T-cell (primary cell): ENCODE measurements at places on chromosomes 3 and 15. TPM values are rescaled to one million over a fixed set of nuclear protein-coding genes. Genes with fewer than 3 reads are reported as not detected.
A peak's percentile ranks its signal among the peaks of the same experiment; 100 is the strongest.

Gene CLDN16
- total RNA-seq: not detected

DNA sequence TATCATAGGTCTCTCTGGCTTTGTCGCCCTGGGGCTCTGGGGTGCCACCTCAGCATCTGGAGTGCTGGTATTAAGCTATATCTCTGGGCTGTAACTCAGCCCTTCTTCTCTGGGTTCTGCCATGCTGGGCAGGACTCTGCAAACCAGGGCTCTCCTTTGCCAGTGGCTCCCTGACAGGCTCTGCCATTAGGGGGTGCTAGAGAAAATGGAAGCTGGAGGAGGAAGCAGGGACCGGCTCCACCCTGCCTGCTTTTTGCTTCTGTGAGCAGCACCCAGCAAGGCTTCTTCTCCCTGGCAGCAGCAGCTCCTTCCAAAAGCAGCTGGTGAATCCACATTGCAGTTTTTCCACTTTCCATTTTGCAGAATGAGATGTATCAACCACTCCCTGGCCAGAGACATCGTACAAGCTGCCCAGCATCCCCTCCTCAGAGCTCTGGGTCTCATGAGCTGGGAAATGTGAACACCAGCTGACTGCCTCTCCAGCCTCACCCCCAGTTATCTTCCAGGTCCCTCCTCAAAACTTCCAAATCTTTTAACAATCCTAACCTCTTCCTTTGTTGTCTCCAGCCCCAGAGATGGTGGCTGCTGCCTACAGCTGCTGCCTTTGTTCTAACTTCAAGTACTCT lies 165.0 kb downstream of the ABHD5 start:
- no peak overlapping the region for H3K4me3 ChIP-seq
- no peaks in the 10 kb centered on the region for H3K36me3 ChIP-seq
- no peak overlapping the region for H3K27ac ChIP-seq
- no peaks in the 10 kb centered on the region for H3K4me1 ChIP-seq
- peaks cover 47% of the 10 kb centered on the region for H3K27me3 ChIP-seq

- H3K27ac ChIP-seq: no peak overlapping the region
- peaks cover 2% of the 10 kb centered on the region for H3K27me3 ChIP-seq
- H3K36me3 ChIP-seq: no peaks in the 10 kb centered on the region
- no peaks in the 10 kb centered on the region for H3K4me1 ChIP-seq
Measured at GRCh38 chr3:63343674-63344073, 65.6 kb downstream of the SYNPR start.

- no peak overlapping the region for H3K4me3 ChIP-seq
- no peak for DNase-seq
- no peaks in the 10 kb centered on the region for H3K36me3 ChIP-seq
Measured at GRCh38 chr3:143654906-143655305, 193.4 kb downstream of the SLC9A9 start.

DNA sequence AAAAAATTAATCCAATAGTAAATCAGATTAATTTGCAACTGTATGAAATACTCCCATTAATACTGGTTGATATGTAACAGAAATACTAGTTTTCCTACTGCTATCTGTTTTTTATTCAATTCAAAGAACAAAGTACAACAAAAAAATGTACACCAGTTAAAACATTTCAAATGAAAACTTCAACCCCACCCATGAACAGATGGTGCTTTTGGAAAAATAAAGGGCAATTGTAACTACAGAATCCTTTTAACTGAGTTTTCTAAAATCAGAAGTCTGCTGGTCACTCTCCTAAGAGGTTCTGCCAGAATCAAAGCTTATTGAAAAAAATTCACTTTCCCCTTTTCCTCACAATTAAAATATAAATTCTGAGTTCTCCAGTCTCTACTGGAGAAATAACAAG lies 34.3 kb downstream of the DENND6A start:
- no peaks in the 10 kb centered on the region for H3K27me3 ChIP-seq
- no peak for DNase-seq
- H3K27ac ChIP-seq: no peak overlapping the region
- no peaks in the 10 kb centered on the region for H3K4me1 ChIP-seq
- peaks cover 13% of the 10 kb centered on the region for H3K36me3 ChIP-seq

Gene IQCF5
- not detected for total RNA-seq

Gene TTLL13
- total RNA-seq: 0.47 TPM

- no peak for DNase-seq
- H3K27ac ChIP-seq: no peak within 1 kb of the TSS
- no peak within 1 kb of the TSS for H3K4me3 ChIP-seq
- no peaks in the 10 kb centered on the region for H3K27me3 ChIP-seq
- H3K4me1 ChIP-seq: peaks cover 46% of the 10 kb centered on the region
Measured at GRCh38 chr3:49422379-49423248, at the start of gene AMT. AMT (minus strand) TSS chr3:49422473; CDS start chr3:49422450, 23 bp downstream.

GRCh38 chr3:32423956-32424557 lies 32.4 kb downstream of the CMTM7 start:
- DNase-seq: peak; percentile 17
- H3K27ac ChIP-seq: peak overlapping the region; percentile 61
- H3K4me3 ChIP-seq: no peak overlapping the region
- no peaks in the 10 kb centered on the region for H3K36me3 ChIP-seq
- no peaks in the 10 kb centered on the region for H3K27me3 ChIP-seq

DNA sequence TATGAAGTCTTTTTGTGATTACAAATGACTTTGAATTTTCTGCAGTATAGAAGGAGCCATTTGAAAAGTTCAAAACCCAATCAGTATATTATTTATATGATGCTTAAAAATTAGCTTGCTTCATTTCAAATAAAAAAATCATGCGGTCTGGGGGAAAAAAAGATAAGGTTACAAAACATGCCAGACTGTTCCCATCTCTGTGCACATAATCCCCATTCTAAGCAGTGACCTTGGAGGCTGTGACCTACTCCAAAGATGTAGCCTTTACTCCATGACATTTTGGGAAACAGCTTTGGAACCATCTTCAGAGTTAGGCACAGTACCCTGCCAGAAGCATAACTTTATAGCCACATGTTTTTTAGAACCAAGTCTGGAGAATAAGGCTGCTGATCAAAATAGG lies 447.7 kb upstream of the WNT5A start:
- H3K4me1 ChIP-seq: no peaks in the 10 kb centered on the region
- H3K27me3 ChIP-seq: no peaks in the 10 kb centered on the region
- DNase-seq: no peak
- no peaks in the 10 kb centered on the region for H3K36me3 ChIP-seq
- H3K4me3 ChIP-seq: no peak overlapping the region

Gene PLSCR4
- 0.16 TPM for total RNA-seq

Gene SLC7A14
- total RNA-seq: not detected

- no peak overlapping the region for H3K27ac ChIP-seq
- H3K36me3 ChIP-seq: no peaks in the 10 kb centered on the region
- H3K27me3 ChIP-seq: peaks cover 35% of the 10 kb centered on the region
- H3K4me3 ChIP-seq: no peak overlapping the region
Measured at GRCh38 chr3:193869221-193870201, 266.4 kb upstream of the HES1 start.

Gene CACNA2D2
- 2.6 TPM for total RNA-seq
